Stimulated activated CD4-positive, alpha-beta T cell treated with anti-CD3 and anti-CD28 coated beads, Interleukin-4, amount 100 ng/mL, for 24 hours (primary cell): ENCODE measurements at places on chromosomes 3 and 15.

GRCh38 chr3:25894101-25894500 is 104.2 kb downstream of the OXSM start:
- no peak for DNase-seq

DNA sequence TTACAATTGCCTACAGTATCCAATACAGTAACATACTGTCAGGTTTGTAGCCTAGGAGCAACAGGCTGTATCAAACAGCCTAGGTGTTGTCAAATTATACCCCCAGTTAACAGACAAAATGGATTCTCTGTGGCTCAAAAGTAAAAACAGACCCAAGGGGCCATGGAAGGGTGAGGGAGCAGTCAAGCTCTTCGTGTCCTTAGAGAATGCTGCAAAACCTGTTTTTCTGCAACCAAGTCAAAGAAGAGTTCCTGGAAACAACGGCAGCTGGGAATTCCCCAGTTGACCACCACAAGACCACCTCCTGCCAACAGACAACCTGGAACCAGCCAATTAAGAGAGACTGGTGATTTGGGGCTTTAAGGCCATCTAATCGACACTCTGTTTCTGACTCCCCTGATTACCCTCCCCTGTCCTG is 11.1 kb upstream of the THUMPD3 start:
- no peak for DNase-seq

GRCh38 chr3:113113361-113113760 is 98.0 kb upstream of the BOC start:
- DNase-seq = no peak

GRCh38 chr3:172186607-172187006 is 147.2 kb downstream of the FNDC3B start:
- DNase-seq = no peak

- DNase-seq = no peak
Measured at GRCh38 chr3:157280786-157281185, 120.8 kb upstream of the CCNL1 start.

- no peak for DNase-seq
Measured at GRCh38 chr15:41584636-41585126, 25.7 kb downstream of the TYRO3 start.

GRCh38 chr3:190381441-190381840 is 6.5 kb upstream of the CLDN16 start:
- no peak for DNase-seq

GRCh38 chr15:78873793-78874765 is 1.4 kb downstream of the MORF4L1 start:
- peak; percentile 30 for DNase-seq

GRCh38 chr15:59349680-59350420 is 22.8 kb downstream of the MYO1E start:
- DNase-seq = peak; percentile 19

GRCh38 chr3:146052791-146053310 is 108.1 kb downstream of the PLOD2 start:
- no peak for DNase-seq

DNA sequence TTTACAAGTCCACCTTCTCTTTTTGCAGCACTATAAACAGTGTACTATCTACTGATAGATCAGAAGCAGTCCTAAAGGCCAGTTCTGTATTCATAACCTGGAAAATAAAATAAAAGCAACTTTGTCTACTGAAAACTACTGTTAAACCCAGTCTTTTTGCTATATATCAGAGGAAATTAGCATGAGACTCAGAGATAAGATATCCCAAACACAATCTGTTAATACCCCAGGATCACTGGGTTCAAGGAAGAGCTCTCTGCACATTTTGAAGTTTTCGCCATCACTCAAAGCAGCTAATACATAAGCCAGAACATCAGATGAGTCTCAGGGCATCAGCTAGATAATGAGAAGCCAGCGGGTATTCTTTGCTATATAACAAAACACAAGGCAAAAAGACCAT is 21.8 kb downstream of the OSBPL10 start:
- no peak for DNase-seq

DNA sequence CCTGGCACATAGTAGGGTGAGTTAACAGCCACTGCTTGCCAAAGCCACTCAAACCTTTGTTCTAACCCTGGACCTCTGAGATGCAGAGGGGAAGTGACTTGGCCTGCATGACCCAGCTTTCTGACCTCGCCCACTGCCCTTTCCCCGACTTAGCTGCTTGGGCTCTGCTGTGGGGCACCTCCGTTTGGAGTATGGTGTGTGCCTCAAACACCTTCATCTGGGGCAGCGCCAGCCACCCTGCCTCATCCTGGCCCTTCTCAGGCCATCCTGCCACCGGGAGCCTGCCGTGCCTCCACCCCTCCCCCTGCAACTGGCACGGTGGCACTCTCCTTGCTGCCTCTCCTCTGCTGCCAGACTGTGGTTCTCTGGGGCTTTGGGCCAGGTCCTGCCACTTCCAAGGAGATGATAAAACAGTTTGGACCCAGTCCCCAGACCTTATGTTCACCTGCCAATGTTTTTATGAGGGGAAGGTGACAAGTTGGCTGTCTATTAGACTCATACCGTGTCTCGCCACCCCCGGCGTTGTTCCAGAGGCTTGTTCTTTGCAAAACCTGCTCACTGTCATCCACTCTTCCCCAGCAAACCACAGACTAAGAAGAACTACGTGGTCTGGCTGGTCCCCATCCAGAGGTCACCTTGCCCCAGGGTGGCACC is 32.2 kb downstream of the SLC6A6 start:
- no peak for DNase-seq

GRCh38 chr3:65988411-65989180 is 50.1 kb downstream of the MAGI1 start:
- no peak for DNase-seq

DNA sequence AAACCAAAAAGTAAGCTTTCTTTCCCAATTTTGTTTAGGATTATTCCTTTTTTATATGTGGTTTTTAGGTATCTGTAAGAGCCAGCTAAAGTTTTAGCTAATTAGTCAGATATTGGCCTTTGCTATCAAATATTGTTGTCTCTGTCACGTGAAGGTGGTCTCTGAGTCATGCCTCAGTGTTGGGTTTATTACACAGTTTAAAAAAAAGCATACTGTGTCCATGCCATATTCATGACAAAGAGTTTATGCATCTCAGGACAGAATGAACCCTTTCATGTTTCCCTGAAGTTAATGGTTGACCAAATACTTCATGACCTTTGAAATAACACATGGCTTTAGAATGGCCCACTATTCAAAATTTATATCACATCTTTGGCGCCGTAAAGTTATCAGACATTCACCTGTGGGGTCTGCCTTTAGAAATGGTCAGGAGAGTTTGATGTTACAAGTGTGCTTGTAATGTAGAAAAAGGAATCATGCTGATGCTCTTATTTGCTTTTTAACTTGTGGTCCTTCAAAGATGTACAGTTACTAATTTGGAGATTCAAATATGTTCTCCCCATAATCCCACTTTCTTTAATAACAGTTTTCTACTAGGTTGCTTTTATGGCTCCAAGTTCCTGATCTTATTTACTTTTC is 101.5 kb downstream of the MYRIP start:
- DNase-seq = no peak

- DNase-seq = no peak
Measured at GRCh38 chr3:25621087-25621486, 43.6 kb downstream of the TOP2B start.

GRCh38 chr3:59432665-59433064 is 382.8 kb upstream of the CFAP20DC start:
- no peak for DNase-seq

DNA sequence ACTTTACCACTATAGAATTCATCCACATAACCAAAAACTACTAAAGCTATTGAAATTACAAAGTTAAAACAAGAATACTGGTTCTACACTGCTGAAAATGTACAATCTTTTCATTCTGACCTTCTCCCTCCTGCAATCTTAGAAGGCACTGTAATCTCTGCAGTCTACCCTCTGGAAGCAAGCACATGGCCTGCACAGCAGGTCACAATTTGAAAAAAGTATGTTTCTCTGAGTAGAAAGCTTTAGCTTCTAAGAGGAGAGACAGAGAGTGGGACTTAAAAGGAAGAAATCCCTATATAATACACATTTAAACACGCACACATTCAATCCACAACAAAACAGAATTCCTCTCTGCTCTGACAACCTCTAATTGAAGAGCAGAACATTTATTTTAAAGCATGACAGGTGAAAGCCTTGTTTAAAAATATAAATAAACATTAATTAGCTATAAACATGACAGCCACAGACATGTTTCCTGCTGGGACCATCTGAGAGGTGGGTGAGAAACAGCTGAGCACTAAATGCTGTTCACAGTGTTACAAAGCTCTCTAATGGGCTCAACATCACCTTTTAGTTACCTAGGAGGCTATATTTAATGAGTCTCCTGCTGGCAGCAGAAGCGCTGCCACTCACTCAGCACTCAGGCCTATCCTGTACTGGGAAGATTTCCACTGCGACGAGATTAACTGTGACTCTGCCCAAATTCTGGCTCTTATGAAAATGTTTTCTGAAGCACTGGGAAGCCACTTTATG is 447.4 kb downstream of the AGBL1 start:
- no peak for DNase-seq

DNA sequence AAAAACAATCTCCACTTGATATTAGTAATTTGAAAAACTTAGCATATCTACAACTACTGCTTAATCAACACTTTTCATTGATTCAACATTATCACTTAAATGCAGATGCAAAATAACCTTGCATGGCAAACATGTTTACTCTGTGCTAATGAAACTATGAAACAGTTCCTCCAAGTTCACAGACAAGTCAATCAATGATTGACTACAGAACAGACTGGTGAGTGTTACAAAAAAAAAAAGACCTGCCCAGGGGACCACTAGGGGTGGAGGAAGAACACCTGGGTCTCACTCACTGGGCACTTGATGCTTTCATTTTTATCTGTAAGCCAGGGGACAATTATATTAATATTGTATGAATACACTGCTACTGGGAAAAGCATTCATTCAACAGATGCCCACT is 4.3 kb upstream of the NR2C2 start:
- no peak for DNase-seq

- DNase-seq = no peak
Measured at GRCh38 chr3:35737934-35738706, 98.8 kb downstream of the ARPP21 start.

GRCh38 chr3:57158325-57158724 is 6.8 kb downstream of the IL17RD start:
- no peak for DNase-seq

- DNase-seq = peak; percentile 2
Measured at GRCh38 chr15:77030048-77030927, 35.4 kb downstream of the PSTPIP1 start.

- DNase-seq = no peak
Measured at GRCh38 chr3:188680605-188681004, 491.2 kb upstream of the TPRG1 start.

- no peak for DNase-seq
Measured at GRCh38 chr3:56207922-56208321, 260.3 kb downstream of the ERC2 start.

DNA sequence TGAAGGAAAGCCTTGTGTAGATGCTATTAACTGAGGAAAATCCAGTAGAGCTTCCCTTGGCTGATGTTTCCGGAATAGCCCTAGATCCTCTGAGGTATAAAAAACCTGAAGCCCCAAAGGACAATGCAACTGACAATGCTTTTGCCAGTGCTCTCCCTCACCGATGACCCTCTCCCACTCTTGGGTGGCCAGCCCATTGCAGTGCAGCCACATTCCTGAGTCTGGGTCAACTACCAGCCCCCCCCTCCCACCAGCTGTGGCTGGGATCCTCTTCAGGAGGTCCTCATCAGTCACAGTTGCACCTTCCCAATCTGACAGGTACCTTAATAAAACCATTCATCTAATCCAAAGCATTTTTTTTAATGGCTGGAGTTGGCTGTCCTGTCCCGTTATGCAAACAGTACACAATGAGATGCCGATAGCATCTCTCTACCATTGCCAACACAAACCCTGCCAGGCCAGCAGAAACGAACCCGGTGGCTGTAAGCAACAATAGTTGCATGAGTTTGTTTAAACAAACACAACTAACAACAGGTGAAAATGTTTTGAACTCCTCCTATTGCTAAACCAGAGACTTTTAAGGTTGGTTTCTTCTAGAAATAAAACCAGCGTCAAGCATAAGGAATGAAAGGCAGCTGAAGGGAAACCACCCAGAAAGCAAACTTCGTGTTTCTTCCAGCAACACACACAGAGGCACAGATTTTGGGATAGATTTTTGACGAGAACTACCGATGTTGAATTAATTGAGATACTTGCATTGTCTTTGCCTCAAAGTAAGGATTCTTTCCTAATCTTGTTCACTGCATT is 128.3 kb upstream of the ARHGEF3 start:
- DNase-seq = no peak

DNA sequence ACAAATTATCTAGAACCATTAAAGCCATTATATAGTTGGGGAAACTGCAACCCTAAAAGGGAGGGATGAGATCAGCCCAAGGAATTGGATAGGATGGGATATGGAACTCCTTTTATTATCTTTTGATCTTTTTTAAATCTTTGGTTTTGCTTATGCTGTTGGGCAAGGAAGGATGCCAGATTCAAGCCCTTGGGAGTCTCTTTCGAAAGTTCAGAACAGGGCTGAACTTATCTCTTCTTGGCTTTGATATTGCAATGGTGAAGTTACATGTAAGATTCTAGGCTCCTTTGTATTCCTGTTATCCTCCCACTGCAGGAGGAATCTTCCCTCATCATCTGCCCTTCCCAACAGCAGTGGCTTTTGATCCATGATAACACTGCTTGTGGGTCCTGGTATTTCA is 10.0 kb upstream of the SLC22A13 start:
- no peak for DNase-seq

GRCh38 chr3:181213347-181213746 is 223.8 kb upstream of the DNAJC19 start:
- no peak for DNase-seq

- DNase-seq = no peak
Measured at GRCh38 chr15:50116477-50116876, 2.6 kb downstream of the ATP8B4 start.

GRCh38 chr3:9891072-9891622 is 737 bp downstream of the JAGN1 start:
- no peak for DNase-seq
